Activated CD4-positive, alpha-beta T cell treated with anti-CD3 and anti-CD28 coated beads for 1 hour (primary cell): ENCODE measurements at places on chromosomes 11 and 22.

GRCh38 chr11:114125531-114125930 is 66.0 kb downstream of the ZBTB16 start:
- DNase-seq: no peak

- DNase-seq: no peak
Measured at GRCh38 chr11:120484722-120485121, 26.8 kb upstream of the GRIK4 start.

DNA sequence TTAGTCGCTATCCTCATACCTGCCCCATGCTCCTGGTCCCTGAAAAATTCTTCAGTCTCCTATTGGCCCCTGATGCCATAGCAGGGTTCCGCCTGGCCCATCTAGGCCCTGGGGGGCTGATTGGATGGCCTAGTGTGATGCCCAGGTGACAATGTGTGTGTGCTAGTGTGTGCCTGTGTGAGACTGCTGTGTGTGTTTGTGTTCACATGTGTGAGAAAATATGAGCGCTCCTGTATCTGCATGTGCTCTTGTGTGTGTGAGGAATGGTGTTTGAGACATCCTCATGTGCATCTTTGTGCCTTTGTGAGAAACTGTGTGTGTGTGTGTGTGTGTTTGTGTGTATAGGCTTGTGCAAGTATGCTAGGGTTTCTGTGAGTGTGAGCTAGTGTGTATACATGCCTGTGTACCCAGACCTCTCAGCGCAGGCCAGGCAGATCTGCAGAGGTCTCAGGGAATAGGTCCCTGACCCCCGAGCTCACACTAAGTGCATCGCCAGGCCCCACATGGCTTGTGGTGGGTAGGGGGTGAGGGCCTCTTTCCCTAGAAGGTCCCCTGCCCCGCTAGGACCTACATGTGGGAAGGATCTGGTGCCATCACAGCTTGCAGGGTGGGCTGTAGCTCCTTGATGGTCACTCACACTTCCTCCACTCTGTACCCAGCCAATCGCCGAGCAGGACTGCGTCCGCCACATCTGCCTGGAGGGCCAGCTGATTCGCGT is 64.6 kb downstream of the OTOG start:
- DNase-seq: no peak

DNA sequence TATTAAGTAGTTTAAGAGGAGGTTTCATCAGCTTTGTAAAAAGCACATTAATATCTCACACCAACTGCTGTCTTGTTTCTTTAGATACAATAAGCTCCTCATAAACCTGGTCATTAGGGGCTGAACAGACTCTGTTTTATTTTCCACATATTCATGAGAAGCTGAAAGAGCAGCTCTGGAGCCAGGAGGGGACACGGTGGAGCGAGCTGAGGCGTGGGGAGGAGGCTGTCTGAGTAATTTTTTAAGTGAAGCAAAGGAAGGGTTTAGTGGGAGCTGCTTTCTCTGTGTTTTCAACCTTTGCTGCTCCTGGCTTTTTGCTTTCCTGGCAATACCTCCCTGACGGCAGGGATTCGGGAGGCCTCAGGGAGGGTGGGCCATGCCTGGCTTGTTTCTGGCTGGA is 67.0 kb upstream of the EIF3D start:
- no peak for DNase-seq

DNA sequence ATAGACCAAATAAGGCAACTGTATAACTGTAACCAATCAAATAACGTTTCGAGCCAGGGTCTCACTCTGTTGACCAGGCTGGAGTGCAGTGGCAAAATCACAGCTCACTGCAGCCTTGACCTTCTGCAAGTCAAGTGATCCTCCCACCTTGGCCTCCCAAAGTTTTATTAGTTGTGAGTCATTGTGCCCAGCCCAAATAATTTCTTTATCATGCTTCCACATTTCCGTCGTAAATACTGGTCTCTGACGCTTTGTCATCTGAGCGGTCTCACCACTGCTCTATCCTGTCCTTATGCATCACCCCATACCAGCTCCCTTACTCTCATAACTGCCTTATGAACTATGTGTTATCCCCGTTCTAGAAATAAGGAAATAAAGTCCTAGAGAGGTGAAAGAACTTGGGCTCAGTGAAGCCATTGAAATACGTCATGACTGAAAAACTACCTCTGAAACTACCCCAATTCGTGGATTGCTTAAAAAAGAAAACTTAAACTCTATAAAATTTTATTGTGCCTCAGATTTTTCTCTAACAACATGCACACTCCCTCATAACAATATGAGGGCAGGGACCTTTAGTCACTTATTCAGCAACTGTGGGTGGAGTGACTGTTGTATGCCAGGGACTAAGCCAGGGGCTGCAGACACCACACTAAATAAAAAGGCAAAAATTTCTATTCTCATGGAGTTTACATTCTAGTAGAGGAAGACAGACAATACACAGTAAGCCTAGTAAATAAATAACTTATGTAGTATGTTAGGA is 15.8 kb upstream of the RTN4RL2 start:
- DNase-seq: no peak
